ENCODE measurements at places on chromosomes 11 and 22. TPM values are rescaled to one million over a fixed set of nuclear protein-coding genes. Genes with fewer than 3 reads are reported as not detected.
A peak's percentile ranks its signal among the peaks of the same experiment; 100 is the strongest.

DNA sequence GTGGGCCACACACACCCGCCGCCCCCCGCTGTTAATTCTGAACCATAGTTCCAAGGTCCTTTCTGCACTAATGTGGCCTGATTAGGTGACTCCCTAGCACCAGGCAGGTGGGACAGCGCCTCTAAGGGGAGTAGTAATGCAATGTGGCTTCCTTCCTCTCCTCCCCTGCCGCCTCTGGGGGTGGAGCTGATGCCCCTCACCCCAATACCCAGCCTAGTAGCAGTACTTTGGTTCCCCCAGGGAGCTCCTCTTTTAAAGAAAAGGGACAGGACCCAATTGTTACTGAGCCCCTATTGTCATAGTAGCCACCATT is 14.4 kb downstream of the RTN4RL2 start:
- no peak overlapping the region for H3K27ac ChIP-seq
- DNase-seq = no peak
- peaks cover 11% of the 10 kb centered on the region for H3K36me3 ChIP-seq
- no peak overlapping the region for H3K4me3 ChIP-seq

GRCh38 chr22:24485608-24486007 is 9.5 kb upstream of the UPB1 start:
- no peaks in the 10 kb centered on the region for H3K27me3 ChIP-seq
- H3K27ac ChIP-seq = no peak overlapping the region
- H3K4me3 ChIP-seq = no peak overlapping the region
- H3K36me3 ChIP-seq = no peaks in the 10 kb centered on the region

FGF4 gene
- total RNA-seq = not detected

- no peaks in the 10 kb centered on the region for H3K36me3 ChIP-seq
- peaks cover 45% of the 10 kb centered on the region for H3K4me1 ChIP-seq
- DNase-seq = peak; percentile 81
- no peak overlapping the region for H3K27ac ChIP-seq
- H3K4me3 ChIP-seq = no peak overlapping the region
Observed at GRCh38 chr22:30309951-30310741, 16.6 kb downstream of the TBC1D10A start.

PAX6 gene
- total RNA-seq = 9.4 TPM

All from spinal cord (tissue), 10 donors.